Foreskin fibroblast (primary cell): ENCODE measurements at places on chromosomes 2 and 18.

DNA sequence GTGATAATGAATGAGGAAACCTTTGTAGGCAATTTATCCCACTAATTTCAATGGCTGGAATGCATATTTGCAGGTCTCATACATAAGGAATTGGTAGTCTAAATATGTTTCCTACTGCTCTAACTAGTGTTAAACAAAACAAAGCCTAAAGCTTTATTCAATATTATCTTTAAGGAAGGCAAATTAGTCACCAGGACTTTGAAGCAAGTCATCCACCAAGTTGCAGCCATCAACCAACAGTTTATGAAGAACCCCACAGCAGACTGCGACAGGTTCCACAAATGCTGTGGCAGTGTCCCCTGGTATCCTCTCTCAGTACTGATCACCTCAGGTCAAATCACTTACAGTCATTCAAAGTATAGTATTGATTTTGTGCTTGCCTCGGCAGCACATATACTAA lies 181.5 kb upstream of the ZFP36L2 start:
- DNase-seq, result peak; percentile 27

- DNase-seq, result peak; percentile 92
These were observed 123.0 kb downstream of the ACAA2 start for GRCh38 chr18:49690312-49690711.

DNA sequence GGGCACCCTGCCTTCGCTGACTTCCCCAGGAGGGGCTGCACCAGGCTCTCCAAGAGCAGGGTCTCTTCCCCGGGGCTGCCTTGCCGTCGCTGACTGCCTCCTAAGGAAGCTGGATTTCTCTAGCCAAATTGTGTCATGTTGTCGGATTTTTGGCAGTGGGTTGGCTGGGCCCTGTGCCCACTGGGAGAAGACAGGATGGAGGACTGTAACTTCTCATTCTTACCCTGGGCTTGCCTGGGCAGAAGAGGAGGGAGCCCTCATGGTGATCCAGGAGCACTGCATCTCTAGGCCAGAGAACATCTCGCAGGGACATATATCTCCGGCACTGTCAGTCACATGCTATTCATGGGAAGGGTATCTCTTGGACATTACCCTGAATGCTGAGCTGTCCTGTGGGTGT lies 6.3 kb downstream of the MYO7B start:
- no peak for DNase-seq

DNA sequence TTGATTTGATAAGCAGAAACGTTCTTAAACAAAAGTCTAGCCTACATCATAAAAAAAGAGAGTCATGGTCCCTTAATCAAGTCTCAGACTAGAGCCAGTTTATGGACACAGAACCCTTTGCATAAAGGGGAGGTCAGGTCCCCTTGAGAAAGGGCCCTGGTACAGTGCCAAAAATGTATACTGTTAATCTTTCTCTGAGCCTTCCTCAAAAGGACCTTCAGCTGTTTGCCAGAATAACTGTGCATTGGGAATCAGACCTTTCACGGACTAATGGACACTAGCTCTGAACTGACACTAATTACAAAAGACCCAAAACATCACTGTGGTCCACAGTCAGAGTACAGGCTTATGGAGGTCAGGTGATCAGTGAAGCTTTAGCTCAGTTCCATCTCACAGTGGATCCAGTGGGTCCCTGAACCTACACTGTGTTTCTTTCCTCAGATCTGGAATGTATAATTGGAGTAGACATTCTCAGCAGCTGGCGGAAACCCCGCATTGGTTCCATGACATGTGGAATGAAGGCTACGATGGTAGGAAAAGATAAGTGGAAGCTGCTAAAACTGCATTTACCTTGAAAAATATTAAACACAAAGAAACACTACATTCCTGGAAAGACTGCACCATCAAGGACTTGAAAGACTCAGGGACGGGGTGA lies 151.4 kb downstream of the TMEFF2 start:
- DNase-seq, result no peak

DNA sequence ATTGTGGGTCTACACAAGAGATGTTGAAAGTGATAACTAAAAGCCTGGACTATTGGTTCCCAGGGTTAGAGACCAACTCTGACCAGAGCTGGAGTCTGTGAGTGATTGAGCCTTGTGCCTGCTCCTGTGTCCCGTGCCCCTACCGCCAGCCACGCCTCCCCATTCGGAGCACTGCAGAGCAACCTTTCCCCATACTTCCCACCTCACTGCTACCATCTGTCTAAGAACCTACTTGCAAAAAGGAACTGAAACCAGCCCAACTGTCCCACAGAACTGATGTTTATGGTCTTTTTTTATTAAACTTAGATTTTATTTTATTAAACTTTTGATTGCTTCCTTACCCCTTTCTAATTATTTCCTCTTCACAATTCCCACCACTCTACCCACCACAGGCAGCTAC lies 300.3 kb upstream of the MGAT5 start:
- DNase-seq, result no peak

DNA sequence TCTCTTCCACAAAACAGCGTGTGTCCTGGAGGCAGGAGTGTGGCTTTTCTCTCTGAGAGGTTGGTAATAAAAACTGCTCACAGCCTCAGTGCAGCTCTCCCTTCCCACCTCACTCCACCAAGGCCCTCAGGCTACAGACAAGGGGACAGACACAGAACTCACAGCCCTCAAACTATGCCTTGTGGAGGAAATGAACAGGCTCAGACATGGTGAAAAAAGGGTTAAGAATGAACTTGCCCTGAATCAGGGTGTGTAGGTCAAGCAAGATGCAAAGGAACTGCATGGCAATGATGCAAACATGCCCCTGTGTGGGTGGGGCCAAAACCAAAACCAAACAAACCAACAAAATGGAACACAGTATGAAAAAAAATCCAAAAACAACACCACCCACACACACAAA lies 125.8 kb downstream of the GALNT14 start:
- DNase-seq, result no peak

DNA sequence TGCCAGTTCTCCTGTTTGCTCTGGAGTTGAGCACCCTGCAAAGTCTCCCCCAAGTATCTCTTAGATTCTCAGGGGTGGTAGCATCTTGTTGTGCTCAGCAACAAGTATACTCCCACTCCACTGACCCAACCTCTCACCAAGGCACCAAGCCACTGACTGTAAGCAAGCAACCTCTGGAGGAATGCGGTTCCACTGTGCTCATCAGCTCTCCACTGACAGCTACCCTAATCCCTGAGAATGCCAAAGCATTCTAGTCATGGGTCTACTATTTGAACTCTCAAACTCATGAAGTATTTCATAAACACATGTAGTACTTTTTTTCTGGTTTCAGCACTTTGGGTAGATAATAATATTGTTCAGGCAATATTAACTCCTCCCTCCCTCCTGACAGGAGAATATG lies 170.0 kb downstream of the EPHA4 start:
- peak; percentile 28 for DNase-seq

GRCh38 chr2:196266855-196267254 lies 95.5 kb upstream of the STK17B start:
- DNase-seq, result no peak

DNA sequence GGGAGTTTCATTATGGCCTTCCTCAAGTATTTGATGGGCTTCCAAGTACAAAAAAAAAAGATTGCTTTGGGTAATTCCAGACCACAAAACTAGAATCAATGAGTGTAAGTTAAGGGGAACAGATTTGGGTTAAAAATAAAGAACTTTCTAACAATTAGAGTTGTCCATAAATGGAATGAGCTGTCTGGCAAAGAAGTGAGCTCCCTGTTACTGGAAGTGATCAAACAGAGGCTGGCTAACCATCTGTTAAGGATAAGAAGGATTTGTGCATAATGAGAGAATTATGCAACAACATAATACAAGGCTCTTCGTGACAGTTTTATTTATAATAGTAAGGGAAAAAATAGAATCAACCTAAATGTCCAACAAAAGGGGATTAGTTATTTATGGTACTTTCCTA lies 44.6 kb upstream of the ACVR1 start:
- DNase-seq, result no peak

GRCh38 chr2:187548656-187549055 lies 5.6 kb downstream of the TFPI start:
- DNase-seq, result no peak

GRCh38 chr2:151302879-151303278 lies 13.4 kb upstream of the NMI start:
- DNase-seq, result peak; percentile 51
